ENCODE measurements at places on chromosomes 6 and 20. TPM values are rescaled to one million over a fixed set of nuclear protein-coding genes. Genes with fewer than 3 reads are reported as not detected.

DNA sequence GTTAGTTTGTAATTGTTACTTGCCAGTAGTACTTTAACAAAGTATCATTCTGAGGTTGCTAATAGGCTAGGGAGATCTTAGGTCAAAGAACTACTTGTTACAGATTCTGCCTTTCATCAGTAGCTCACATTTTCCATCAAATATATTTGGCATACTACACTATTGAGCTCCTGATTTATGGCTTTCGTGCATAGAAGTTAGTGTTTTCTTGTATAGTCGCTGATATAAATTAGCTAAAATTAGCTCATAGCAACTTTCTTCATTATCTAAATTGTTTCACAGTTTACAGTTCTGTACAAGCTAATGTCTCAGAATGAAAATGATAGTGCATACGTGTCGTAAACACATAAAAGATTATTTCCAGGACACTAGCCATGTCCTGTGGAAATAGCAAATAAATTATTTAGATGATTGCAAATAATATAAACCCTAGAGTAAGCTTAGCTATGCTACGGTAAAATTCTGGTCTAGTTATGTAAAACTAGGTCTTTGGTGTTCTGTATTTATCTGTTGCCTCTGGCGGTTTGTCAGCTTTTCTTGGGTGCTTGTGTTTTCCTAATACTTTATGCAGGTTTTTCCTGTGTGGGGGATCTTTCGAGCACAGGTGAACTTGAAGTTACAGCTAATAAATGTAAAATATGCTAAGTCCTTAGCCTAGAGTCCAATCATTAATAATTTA is 15.1 kb downstream of the PDE7B start:
- no peak for DNase-seq

DNA sequence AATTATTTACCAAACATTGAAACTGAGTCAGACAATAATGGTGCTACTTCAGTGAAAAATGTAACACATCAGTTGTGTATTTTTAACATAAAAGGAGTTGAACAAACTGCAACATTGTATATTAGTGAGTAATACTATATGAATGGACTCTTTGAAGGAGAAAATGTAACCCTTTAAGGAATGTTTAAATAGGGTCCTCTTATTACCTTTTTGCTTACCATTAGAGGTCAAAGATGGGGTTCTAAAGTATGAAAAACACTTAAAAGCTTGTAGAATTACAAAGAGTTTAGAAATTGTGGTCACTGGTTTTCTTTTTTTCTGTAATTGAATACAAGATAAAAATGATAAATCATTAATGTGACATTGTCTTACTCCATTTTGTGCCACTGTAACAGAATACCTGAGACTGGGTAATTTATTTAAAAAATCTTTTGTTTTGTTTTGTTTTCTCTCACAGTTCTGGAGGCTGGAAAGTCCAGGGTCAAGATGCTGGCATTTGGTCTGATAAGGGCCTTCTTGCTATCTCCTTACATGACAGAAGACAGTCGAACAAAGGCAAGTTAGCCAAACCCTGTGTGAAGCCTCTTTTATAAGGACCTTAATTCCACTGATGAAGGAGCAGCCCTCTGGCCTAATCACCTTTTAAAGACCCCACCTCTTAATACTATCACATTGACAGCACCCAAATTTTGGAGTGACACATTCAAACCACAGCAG is 43.2 kb downstream of the SESN1 start:
- no peak for DNase-seq

DNA sequence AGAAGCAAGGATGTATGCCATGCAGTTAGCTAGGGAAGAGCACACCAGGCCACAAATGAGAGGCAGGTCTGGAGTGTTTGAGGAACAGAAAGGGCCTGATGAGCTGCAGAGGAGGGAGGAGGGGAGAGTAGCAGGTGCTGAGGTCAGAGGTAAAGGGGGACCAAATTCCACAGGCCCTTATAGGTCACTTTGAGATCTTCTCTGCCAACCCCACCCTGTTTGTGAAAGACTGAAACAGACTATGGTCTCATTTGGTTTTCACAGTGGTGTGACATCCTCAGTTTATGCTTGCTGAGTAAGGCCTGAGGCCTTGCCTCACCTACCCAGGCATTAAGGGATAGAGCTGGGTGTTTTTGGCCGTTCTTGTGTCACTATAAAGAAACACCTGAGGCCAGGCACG is 187.7 kb upstream of the MYLIP start:
- DNase-seq = no peak

GRCh38 chr6:13461307-13461706 is 26.1 kb downstream of the GFOD1 start:
- no peak for DNase-seq

DNA sequence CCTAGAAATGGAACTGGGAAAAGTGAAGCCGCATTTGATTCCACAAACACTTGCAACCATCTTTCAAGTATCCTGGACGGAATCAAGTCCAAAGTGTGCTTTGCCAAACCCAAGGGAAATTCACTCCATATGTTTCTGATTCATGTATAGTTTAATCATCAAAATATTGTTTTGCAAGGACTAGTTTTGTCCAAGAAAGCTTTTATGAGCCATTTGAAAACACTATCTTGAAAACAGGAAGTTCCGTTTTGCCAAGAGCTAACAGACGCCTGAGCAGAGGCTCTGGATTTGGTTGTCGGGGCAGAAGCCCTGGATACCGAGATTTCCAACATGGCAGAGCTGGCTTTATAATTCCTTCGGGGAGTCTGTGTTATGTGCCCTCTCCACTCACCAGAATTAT is 251.1 kb downstream of the PHACTR1 start:
- no peak for DNase-seq

- DNase-seq = peak; percentile 24
Observed at GRCh38 chr20:33697129-33697528, 10.9 kb upstream of the E2F1 start.

DNA sequence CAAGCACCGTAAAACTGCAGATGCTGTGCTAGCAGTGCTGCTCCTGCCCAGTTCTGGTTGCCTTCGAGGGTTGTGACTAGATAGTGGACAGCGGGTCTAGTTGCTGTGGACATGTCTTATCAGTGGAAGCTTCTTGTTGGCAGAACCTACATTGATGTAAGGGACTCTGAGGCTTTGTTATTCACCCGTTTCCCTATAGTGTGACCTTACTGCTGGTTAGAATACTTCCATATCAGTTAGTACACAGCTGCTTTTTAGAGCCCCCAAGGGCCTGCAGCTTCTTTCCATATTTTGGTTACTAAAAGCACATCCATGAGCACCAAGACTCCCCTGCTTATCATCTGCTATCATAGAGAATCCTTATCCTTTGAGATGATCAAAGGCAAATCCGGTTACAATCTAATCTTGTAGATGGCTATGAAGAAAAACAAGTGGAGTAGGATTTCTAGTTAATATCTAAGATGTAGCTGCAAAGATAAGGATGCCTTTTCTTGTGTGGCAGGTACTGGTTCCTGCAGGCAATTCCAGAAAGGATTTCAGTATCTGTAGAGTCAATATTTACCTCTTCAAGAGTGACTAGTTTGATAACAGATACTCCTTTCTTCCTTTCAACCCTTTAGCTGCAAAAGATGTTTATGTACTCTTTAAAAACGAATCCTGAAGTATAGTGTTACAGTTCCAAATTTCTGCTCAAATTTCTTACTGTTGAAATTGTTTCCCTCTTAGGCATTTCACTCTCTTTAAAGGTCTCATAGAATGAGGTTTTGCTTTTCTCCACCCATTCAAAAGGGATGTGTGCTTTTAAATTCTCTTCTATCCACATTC is 163.6 kb downstream of the JARID2 start:
- DNase-seq = no peak

DNA sequence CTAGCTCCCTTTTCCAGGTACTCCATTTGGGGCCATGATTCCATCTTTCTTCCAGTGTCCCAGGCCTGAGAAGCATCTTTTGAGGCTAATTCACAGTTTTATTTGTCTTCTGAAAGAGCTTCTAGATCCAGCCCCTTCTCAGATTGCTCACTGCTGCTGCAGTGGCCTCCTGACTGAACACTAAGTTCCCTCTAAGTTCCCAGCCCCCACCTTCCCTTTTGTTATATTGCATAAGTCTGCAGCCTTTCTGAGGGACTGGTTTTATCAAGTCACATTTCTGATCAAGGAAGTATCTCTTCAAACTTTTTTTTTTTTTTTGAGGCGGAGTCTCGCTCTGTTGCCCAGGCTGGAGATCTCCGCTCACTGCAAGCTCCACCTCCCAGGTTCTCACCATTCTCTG is 10.7 kb downstream of the MAPRE1 start:
- DNase-seq = peak; percentile 10

- no peak for DNase-seq
Observed at GRCh38 chr6:136795996-136796395, 3.7 kb upstream of the MAP3K5 start.

GRCh38 chr6:77466055-77466450 is 2.8 kb upstream of the HTR1B start:
- DNase-seq = peak; percentile 53

DNA sequence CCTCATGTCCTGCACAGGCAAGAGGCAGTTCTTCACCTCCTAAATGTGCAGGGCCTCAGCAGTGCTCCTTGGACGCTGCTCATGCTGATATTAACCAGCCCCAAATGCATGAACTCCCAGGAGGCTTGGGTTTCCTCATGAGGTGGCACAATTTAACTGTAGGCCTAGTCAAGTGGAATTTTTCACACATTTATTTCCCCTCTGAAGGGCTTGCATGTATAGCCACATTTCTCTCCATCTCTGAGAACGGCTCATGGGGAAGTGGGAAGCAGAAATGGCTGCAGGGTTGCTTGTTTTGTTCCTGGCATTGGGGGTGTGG is 72.8 kb upstream of the PAX1 start:
- DNase-seq = no peak

DNA sequence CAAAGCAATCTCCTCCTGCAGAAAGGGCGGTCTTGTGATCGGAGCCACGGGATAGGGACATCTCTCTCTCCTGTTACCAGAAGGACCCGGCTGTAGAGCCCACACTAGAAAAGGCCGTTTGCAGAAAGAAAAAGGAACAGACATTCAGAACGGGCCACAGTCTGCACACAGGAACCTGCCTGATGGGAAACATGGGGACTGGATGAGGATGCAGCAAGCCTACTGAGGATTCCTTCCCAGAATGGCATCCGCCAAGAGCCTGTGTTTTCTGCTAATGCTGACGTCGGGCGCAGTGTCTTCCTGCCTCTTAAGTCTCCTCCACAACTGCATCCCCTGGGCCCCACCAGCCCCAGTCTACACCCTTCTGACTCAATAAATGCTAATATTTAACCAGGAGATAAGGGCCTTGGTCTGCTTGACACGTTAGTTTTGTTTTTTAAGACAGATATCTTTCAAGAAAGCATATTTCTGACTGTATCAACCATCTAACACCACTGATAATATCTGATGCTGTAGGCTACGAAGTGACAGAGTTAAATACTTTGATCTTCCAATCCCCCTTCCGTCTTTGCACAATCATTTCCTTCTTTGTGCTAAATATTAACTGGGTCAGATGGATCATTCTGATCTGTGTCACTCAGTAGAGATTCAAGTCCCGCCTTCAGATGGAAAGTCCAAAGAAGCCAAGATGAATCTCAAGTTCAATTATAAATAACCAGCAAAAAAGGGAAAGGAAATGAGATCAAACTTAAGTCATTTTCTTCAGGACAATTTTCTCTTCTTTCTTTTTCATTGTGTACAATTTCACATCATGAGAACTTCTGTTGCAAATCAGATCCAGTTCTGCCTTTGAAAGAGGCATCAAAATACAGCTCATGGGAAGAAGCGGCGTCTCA is 20.7 kb downstream of the FAM50B start:
- DNase-seq = no peak

DNA sequence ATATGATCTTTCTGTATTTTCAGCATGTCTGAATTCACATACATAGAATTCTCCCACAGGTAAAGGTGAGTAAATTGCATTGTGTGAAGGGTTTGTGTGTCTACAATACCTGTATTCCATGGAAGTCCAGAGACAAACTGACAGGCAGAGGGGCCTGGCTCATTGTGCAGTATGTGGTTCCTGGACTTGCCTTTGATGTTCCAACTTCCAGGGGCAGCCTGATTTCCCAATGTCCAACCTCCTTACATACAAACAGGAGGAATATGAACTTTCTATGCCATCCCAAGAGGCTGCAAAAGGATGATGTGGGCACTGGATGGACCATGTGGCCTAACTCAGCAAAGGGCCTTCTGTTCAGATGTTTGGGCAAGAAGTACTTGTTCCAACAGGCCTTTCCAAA is 58.5 kb downstream of the LYRM4 start:
- no peak for DNase-seq

DNA sequence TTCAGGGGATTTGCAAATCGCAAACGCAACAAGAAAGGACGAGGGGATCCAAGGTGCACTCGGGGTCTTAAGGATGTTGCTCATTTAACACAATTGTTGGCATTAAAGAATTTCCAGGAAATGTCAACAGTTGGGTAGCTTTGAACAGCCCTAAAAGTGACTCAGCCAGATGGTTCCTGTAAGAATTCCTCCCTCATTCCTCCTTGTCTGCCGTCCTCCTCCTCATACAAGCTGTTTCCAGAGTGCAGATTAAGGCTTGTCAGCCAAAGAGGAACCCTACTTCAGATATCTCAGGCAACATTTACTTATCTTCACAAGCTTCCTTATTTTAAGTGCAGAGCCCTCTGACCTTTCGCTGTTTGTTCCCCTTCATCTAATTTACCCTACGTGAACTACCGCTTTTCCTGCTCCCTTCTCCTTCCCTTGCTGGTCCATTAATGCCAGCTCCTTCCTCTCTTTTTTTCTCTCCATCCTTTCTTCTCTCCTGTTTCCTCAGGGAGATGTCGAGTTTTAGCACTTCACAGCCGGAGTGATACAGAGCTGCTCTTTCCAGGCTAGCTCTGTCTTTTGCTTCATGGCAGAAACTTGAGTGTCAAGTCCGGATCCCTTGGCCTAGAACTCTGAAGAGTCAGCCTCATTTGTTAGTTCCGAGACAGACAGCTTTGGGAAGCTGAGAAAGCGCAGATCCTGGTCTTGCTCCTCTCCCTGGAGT is 26.1 kb upstream of the TBC1D7 start:
- no peak for DNase-seq

GRCh38 chr6:54697424-54697823 is 149.1 kb upstream of the FAM83B start:
- peak; percentile 55 for DNase-seq

- DNase-seq = no peak
Observed at GRCh38 chr6:139923964-139924475, 549.6 kb upstream of the CITED2 start.

DNA sequence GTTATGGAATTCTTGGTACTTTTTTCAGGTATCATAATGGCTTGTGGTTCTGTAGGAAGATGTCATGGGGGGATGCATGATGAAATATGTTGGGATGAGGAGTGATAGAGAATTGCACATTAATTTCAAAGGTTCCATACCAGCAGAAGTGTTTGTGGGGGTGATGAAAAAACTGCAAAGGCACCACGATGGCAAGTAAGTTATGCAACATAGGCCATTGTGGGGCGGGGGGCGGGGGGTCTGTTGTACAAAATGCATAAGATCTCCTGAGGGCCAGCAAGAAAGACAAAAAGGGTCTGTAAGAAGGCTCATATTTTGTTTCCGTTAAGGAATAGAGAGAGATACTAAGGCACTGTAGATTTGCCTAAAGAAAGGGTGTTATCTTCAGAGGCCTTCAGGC is 26.2 kb downstream of the PLEKHG1 start:
- no peak for DNase-seq

The TRAPPC3L gene
- 0.34 TPM for polyA plus RNA-seq

The LPA gene
- polyA plus RNA-seq = 0.10 TPM

The ABHD16B gene
- polyA plus RNA-seq = not detected

The NKAIN2 gene
- polyA plus RNA-seq = 17.9 TPM

The KIAA0408 gene
- polyA plus RNA-seq = 28.3 TPM

The BFSP1 gene
- 4.2 TPM for polyA plus RNA-seq

The VARS2 gene
- polyA plus RNA-seq = 47.2 TPM

The DAAM2 gene
- 35.1 TPM for polyA plus RNA-seq
